ENCODE measurements at places on chromosomes 2 and 18.

GRCh38 chr2:130372833-130373807 lies 17.3 kb downstream of the PTPN18 start:
- no peak for DNase-seq

- DNase-seq, result no peak
These were observed 140.8 kb downstream of the FAM210A start for GRCh38 chr18:13585379-13586153.

- no peak for DNase-seq
These were observed 36.0 kb downstream of the NAB1 start for GRCh38 chr2:190684931-190685330.

DNA sequence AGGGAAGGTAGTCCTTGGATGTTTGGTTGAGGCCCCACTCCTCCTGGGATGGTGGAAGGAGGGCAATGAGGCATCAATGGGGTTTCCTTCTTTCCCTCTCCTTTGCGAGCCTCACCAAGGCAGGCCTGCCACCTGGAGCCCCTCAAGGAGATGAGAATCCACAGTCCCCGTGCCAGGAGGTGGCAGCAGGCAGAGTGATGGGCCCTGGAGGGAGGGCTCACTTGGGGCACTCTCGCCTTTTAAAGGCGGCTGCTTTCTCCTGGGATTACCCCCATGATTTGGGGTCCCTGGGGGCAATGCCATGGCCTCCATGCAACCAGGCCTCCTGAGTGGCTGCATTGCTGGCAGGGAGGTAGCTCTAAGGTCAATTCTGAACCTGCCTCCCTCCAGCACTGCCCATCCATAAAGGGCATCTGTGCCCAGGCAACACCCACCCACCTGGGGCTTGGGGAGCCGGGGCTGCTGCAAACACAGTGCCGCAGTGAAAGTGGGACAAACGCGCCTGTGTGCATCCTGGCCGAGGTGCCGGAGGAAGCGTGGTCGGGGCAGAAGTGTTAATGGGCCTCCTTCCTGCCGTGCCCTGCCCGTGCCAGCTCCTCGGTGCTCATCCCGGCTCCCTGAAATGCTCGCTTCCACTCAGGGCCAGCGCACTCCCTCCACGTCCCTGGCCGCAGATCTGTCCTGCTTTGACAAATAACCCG lies 55.9 kb downstream of the ZFP36L2 start:
- peak; percentile 46 for DNase-seq

- no peak for DNase-seq
These were observed 303.4 kb upstream of the NCKAP5 start for GRCh38 chr2:133871545-133872209.

DNA sequence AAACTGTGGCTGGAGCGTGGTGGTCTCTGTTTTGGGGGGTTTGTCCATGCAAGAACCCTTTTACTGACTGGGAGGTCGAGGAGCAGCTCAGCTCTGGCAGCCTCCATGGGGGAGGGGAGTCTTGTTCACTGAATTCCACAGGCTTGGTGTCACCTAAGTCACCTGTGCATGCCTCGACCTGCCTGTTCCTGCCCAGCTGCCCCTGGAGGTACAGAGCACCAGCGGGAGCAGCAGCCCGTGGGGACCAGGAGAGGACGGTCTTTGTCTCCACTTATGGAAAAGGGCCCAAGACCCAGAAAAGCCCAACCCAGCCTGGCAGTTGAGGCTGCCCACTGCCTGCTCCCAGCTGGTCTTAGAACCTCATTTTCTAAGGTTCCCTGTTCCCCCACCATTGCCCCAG lies 168.7 kb upstream of the AGAP1 start:
- DNase-seq, result no peak

- no peak for DNase-seq
These were observed 38.9 kb downstream of the INO80C start for GRCh38 chr18:35458677-35459441.

- DNase-seq, result peak; percentile 81
These were observed 66.7 kb upstream of the HAAO start for GRCh38 chr2:42859006-42859552.

DNA sequence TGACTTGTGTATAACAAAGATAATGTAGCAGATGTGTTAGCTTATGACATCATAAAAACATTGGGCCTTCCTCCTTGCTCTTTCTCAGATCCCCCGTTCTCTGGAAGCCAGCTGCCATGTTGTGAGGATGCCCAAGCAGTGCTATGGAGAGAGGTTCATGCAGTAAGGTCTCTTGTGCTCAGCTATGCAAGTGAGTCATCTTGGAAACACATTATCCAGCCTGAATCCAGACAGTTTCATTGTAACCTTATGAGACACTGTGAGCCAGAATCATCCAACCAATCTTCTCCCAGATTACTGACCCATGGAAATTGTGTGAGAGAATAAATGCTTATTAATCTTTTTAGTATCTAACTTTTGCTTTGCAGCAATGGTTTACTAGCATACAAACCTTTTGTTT lies 60.8 kb downstream of the ST6GAL2 start:
- DNase-seq, result no peak

GRCh38 chr2:95025406-95026319 lies at the start of gene MAL:
Gene MAL (plus strand): TSS chr2:95025708. CDS start chr2:95025793, 85 bp downstream.
- peak; percentile 81 for DNase-seq

DNA sequence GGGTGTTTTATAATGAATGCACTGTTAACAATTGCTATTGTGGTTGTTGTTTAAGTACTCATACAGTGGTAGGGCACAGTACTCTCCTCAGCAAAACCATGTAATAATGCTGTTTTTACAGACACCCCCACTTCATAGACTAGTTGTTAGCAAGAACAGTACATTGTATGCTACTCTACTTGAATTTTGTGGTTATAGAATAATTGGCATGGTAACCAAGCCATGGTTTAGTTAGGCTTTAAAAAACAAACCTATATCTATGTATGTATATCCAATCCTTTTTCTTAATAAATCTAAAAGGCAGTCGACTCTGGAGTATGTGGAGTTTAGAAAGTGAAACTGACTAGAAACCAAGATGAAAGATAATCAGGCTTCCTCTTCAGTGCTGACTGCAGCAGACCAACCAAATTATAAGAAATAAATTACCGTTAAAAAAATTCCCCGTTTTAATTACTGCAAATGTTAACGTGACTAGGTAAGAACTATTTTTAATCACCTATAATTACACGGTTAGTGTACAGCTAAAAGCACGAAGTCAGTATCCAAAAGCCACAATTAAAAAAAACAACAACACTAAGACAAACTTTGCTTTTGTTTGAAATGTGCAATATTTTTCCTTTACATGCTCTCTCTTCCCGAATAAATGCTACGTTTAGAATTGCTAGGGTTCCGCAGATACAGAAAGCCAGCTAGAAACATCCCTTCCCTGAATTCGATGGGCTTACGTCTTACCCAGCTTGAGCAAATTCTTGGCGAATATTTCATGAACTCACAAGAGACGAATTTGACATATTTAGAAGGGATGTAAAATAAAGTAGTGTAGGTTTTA lies 113.3 kb upstream of the SERTAD2 start:
- no peak for DNase-seq

- DNase-seq, result no peak
These were observed 31.4 kb downstream of the NPPC start for GRCh38 chr2:231894566-231895380.

GRCh38 chr2:171086352-171087290 lies 74.1 kb downstream of the TLK1 start:
- DNase-seq, result peak; percentile 64

DNA sequence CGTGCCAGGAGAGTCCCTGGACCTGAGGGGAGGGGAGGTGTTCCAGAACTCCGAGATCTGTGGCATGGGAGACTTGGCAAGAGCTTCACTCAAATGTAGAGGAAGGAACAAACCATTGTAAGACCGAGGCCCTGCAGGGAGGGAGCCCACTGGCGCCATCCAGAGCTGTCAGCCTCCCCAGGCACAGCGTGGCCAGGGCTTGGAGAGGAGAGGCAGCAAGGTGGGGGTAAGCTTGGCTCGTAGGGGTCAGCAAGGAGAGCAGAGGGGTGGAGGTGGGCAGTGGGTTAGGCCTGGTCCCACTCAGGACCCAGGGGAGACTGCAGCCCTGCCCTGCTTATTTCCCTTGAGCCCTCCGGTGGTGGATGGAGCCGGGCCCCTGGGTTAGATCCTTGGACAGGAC lies 3.6 kb downstream of the TMEM177 start:
- no peak for DNase-seq

GRCh38 chr18:59300676-59301285 lies 17.7 kb downstream of the CPLX4 start:
- DNase-seq, result no peak

DNA sequence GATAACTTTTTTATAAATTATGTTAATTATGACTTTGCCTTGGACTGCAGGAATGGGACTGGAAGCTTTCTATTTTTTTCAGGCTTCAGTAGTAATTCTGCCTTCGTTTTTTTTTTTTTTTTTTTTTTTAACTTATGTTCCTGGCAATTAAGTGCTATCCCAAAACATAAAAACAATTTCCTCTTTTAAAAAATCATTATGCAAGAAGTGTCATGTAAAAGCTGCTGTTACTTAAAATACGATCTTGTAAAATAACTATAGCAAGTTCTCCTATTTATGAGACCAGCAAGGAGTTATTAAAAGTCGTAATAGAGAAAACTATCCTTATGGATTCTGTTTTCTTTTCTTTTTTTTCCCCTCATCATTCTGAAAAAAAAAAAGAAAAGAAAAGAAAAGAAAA lies 301.6 kb upstream of the FBXO11 start:
- no peak for DNase-seq
